ENCODE measurements at places on chromosomes 16 and 17.

DNA sequence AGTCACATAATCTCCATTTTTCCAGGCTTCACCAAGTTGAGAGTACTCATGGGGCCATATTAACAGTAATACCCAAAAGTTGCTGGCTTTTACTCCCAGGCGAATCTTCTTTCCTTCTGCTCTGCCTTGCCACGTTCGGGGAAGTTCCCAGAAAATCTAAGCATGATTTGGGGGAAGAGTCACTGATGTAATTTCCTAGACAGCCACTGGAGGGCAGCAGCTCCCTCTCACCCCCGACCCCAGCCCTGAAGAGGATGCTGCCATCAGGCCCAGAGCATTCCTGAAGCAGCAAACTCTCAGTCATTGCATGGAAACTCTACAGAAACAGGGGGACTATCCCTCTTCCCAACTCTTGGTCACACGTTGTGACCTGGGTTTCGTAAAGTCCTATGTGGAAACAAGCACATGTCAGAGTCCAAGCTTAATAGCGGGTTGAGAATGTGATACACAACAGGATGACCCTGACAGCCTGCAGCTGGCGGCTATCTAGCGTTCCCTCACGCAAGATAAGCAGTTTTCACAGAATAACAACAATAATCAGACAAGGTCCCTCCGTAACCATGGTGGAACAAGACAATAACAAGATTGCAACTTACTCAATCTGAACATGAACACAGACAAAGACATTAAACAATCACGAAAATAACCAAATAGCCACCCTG is 43.8 kb upstream of the DHX40 start:
- peak; percentile 91 for DNase-seq
- no peak overlapping the region for H3K4me3 ChIP-seq
- no peaks in the 10 kb centered on the region for H3K4me1 ChIP-seq
- no peaks in the 10 kb centered on the region for H3K36me3 ChIP-seq

DNA sequence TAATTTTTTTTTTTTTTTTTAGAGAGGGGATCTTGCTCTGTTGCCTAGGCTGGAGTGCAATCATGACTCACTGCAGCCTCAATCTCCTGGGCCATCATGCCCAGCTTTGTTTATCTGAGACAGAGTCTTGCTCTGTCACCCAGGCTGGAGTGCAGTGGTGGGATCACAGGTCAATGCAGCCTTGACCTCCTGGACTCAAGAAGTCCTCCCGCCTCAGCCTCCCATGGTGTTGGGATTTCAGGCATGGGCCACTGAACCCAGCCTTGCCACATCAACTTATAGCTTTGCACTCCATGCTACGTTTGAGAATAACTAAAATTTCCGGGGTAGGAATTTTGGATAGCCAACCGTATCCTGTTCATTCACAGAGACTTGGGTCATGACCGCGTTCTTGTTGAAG is 30.6 kb downstream of the RNF213 start:
- H3K27me3 ChIP-seq, result no peaks in the 10 kb centered on the region
- peaks cover 51% of the 10 kb centered on the region for H3K36me3 ChIP-seq
- no peak overlapping the region for H3K27ac ChIP-seq
- no peaks in the 10 kb centered on the region for H3K4me1 ChIP-seq

DNA sequence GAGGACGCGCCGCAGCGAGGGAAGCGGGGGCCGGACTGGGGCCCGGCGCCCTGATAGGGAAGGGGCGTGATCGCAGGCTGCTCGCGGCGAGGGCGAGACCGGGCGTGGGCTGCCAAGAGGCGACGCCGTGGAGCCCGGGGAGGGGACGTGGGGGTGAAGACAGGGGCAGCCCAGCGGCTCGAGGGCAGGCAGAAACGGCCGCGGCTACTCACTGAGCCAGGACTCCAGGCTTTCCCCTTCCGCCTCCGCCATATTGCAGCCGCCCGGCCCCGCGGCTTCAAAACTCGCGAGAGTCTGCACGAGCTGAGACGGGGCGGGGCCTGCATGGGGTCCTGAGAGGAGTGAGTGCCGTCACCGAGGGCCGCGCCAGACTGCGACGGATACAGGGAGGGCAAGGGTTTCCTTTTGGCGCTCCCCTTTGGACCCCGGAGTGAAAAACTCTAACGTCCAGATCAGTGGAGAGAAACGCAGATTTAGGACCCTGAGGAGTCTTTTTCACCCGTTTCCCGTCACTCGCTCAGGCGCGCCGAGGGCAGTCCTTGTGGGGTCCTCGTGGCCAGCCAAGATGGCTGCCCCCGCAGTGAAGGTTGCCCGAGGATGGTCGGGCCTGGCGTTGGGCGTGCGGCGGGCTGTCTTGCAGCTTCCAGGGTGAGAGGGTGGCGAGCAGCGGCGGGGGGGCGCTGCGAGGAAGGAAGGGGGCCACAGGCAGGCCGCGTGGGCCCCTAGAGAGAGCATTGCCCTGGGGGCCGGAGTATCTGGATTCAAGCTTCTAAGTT is at the start of the genes GGA3 and MRPS7:
Gene GGA3, minus strand, starts transcription at position 271 of the 776 bp plus-strand sequence. Its CDS starts 19 bp downstream, at position 252.
Gene MRPS7, plus strand, starts transcription at position 544 of the 776 bp plus-strand sequence. Its CDS starts 22 bp downstream, at position 566.
- DNase-seq, result peak; percentile 94
- peak within 1 kb of the TSS; percentile 95 for H3K4me3 ChIP-seq
- H3K36me3 ChIP-seq, result peaks cover 27% of the 10 kb centered on the region

GRCh38 chr17:41871789-41872188 is 6.6 kb upstream of the KLHL11 start:
- no peaks in the 10 kb centered on the region for H3K4me1 ChIP-seq
- no peak overlapping the region for H3K4me3 ChIP-seq
- peaks cover 62% of the 10 kb centered on the region for H3K36me3 ChIP-seq
- no peaks in the 10 kb centered on the region for H3K27me3 ChIP-seq
- no peak for DNase-seq
